PC-3 (cell line): ENCODE measurements at places on chromosomes 5 and 9. TPM values are rescaled to one million over a fixed set of nuclear protein-coding genes. Genes with fewer than 3 reads are reported as not detected.
A peak's percentile ranks its signal among the peaks of the same experiment; 100 is the strongest.

The RLN1 gene
- total RNA-seq: not detected in 2 replicates

GRCh38 chr5:139904816-139905661, 109.4 kb downstream of the PSD2 start:
- H3K4me3 ChIP-seq: no peak overlapping the region
- no peak for DNase-seq
- no peak overlapping the region for H3K27ac ChIP-seq
- no peaks in the 10 kb centered on the region for H3K4me1 ChIP-seq

- no peak overlapping the region for H3K4me3 ChIP-seq
- H3K36me3 ChIP-seq: no peaks in the 10 kb centered on the region
- no peak for DNase-seq
- no peak overlapping the region for H3K27ac ChIP-seq
These were observed 17.3 kb upstream of the LPCAT1 start for GRCh38 chr5:1540831-1541701.

DNA sequence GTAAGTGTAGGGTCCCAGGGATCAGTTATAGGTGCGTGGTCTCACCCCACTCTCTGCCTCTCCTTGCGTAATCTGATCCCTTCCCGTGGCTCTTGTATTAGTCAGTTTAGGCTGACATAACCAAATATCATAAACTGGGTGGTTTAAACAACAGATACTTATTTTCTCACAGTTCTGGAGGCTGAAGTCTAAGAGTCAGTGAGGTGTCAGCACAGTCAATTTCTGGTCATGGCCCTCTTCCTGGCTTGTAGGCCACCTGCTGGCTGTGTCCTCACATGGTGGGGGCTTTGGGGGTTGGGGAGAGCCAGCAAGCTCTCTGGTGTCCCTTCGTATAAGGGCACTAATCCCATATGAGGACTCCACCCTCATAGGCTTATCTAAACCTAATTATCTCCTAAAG, 32.3 kb downstream of the CARTPT start:
- no peak overlapping the region for H3K4me3 ChIP-seq
- no peak overlapping the region for H3K27ac ChIP-seq
- H3K36me3 ChIP-seq: no peaks in the 10 kb centered on the region
- peak; percentile 32 for DNase-seq
- H3K4me1 ChIP-seq: peaks cover 8% of the 10 kb centered on the region

DNA sequence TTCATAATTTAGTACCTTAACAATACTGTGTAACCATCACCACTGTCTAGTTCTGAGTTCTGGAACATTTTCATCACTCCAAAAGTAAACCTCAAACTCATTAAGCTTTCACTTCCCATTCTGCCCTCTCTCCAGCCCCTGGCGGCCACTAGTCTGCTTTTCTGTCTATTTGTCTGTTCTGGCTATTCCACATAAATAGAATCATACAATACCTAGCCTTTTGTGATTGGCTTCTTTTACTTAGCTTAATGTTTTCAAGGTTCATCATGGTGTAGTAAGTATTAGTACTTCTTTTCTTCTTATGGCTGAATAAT, 138.7 kb downstream of the RAPGEF6 start:
- no peaks in the 10 kb centered on the region for H3K4me1 ChIP-seq
- peaks cover 5% of the 10 kb centered on the region; the same call in 1 of the 2 replicates for H3K36me3 ChIP-seq
- no peaks in the 10 kb centered on the region for H3K27me3 ChIP-seq
- no peak for DNase-seq

The KIF3A gene
- total RNA-seq: 5.7 and 9.5 TPM in 2 replicates

DNA sequence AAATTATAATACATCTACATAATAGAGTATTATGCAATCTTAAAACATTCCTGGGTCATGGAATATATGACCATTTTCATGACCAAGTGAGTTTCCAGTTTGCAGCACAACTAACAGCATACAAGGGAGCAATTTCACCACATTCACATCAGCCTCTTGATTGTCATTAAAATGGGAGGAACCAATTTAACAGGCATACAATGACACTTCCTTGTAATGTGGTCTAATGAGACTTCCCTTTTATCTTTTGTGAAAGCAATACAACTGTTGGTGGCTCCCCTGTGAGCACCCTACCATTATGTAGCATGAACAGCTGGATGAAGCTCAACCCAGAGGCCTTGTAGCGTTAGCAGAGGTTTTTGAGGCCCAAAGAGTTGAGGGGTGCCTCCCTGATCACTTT, 13.6 kb upstream of the TMOD1 start:
- DNase-seq: no peak
- H3K4me3 ChIP-seq: no peak overlapping the region
- H3K36me3 ChIP-seq: no peaks in the 10 kb centered on the region
- no peaks in the 10 kb centered on the region for H3K27me3 ChIP-seq
- H3K27ac ChIP-seq: no peak overlapping the region
- H3K4me1 ChIP-seq: peaks cover 6% of the 10 kb centered on the region; the same call in 1 of the 2 replicates

GRCh38 chr9:110293248-110293647, 36.9 kb upstream of the TXN start:
- H3K4me1 ChIP-seq: no peaks in the 10 kb centered on the region
- DNase-seq: no peak
- no peak overlapping the region for H3K4me3 ChIP-seq
- H3K27ac ChIP-seq: no peak overlapping the region
- H3K27me3 ChIP-seq: no peaks in the 10 kb centered on the region

GRCh38 chr5:115673596-115673995, 47.8 kb upstream of the TMED7 start:
- DNase-seq: no peak
- no peaks in the 10 kb centered on the region for H3K36me3 ChIP-seq
- no peaks in the 10 kb centered on the region for H3K27me3 ChIP-seq
- no peak overlapping the region for H3K27ac ChIP-seq
- H3K4me1 ChIP-seq: no peaks in the 10 kb centered on the region

DNA sequence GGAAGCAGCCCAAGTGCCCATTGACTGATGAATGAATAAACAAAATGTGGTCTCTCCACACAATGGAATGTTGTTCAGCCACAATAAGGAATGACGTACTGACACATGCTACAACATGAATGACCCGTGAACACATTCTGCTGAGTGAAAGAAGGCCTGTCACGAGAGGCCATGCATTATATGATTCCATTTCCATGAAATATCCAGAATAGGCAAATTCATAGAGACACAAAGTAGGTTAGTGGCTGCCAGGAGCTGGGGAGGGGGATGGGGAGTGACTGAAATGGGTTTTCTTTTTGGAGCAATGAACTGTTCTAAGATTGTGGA, 41.4 kb downstream of the BICD2 start:
- H3K36me3 ChIP-seq: no peaks in the 10 kb centered on the region; the same call in 1 of the 2 replicates
- H3K4me1 ChIP-seq: no peaks in the 10 kb centered on the region
- H3K4me3 ChIP-seq: no peak overlapping the region

DNA sequence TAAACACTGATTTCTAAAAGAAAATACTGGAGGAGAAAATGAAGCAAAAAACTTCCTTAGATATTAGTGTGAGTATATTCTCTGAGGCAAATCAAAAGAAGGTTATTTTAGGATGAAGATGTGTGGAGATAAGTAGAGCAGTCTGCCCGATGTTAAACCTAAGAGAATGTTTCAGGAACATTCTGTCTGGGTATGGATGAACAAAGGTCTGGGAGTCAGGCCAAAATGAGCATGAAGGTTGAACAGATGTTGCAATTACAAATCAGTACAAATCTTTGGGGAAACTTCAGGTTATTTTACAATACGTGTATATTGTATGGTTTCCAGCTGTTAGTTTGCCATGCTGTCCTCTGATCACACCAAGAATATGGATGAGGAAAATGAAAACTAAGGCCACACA, 14.4 kb upstream of the CEP78 start:
- no peak overlapping the region for H3K4me3 ChIP-seq
- H3K4me1 ChIP-seq: no peaks in the 10 kb centered on the region
- H3K27ac ChIP-seq: no peak overlapping the region
- H3K36me3 ChIP-seq: no peaks in the 10 kb centered on the region
- no peaks in the 10 kb centered on the region for H3K27me3 ChIP-seq
- no peak for DNase-seq

The FAM169A gene
- 10.6 and 11.2 TPM in 2 replicates for total RNA-seq

DNA sequence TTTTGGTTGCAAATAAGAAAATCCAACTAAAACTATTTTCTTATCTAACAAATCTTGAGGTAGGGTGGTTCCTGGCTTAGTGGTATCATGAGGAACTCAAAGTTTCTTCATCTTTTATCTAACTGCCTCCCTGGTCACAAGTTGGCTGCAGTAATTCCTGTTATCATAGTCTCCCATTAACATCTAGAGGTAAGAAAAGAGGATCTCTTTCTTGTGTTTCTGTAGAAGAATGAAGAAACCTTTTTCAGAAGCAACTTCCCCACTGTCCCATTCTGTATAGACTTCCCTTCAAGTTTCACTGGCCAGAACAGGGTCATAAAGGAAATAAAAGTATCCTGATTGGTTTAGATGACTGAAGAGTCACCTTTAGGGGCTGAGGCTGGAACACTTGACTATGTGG, 81.8 kb upstream of the ELL2 start:
- H3K36me3 ChIP-seq: no peaks in the 10 kb centered on the region
- no peaks in the 10 kb centered on the region for H3K27me3 ChIP-seq
- H3K4me1 ChIP-seq: no peaks in the 10 kb centered on the region
- H3K27ac ChIP-seq: no peak overlapping the region

- H3K36me3 ChIP-seq: no peaks in the 10 kb centered on the region
- H3K27me3 ChIP-seq: no peaks in the 10 kb centered on the region
- H3K4me3 ChIP-seq: no peak overlapping the region
- H3K27ac ChIP-seq: no peak overlapping the region
- no peak for DNase-seq
- H3K4me1 ChIP-seq: peaks cover 6% of the 10 kb centered on the region; the same call in 1 of the 2 replicates
These were observed 203.3 kb downstream of the MEF2C start for GRCh38 chr5:88679638-88680037.

- no peaks in the 10 kb centered on the region for H3K36me3 ChIP-seq
- no peaks in the 10 kb centered on the region for H3K27me3 ChIP-seq
- no peak overlapping the region for H3K27ac ChIP-seq
- peak; percentile 26 for DNase-seq
- H3K4me1 ChIP-seq: peaks cover 29% of the 10 kb centered on the region
These were observed 51.7 kb downstream of the MED27 start for GRCh38 chr9:132027752-132028663.

The ALDH1B1 gene
- total RNA-seq: 28.6 and 29.0 TPM in 2 replicates

DNA sequence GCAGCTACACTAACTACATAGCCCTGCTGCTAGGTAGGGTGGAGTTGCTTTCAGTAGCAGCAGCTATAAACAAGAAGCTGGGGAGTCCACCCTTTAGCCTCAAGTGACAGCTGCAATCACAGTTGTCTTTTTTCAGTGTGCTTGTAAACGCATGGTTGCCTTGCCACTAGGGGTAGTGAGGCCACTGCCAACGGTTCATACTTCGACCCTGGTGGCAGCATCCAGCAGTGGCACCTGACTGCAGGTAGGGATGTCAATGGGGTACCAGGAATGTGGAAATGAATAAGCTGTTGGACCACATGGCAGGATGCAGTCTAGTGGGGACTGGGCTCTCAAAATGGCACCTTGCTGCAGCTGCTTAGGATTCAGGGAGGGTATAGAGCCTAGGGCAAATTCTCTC, 367.2 kb downstream of the RASEF start:
- no peaks in the 10 kb centered on the region for H3K27me3 ChIP-seq
- no peak for DNase-seq
- no peak overlapping the region for H3K27ac ChIP-seq
- H3K4me1 ChIP-seq: no peaks in the 10 kb centered on the region
- no peak overlapping the region for H3K4me3 ChIP-seq
- no peaks in the 10 kb centered on the region for H3K36me3 ChIP-seq

The ORM2 gene
- total RNA-seq: not detected in 2 replicates

- no peak overlapping the region for H3K27ac ChIP-seq
- H3K4me1 ChIP-seq: no peaks in the 10 kb centered on the region
- no peaks in the 10 kb centered on the region for H3K27me3 ChIP-seq
- H3K36me3 ChIP-seq: no peaks in the 10 kb centered on the region
These were observed 233.2 kb downstream of the FBXL17 start for GRCh38 chr5:108148715-108149139.

DNA sequence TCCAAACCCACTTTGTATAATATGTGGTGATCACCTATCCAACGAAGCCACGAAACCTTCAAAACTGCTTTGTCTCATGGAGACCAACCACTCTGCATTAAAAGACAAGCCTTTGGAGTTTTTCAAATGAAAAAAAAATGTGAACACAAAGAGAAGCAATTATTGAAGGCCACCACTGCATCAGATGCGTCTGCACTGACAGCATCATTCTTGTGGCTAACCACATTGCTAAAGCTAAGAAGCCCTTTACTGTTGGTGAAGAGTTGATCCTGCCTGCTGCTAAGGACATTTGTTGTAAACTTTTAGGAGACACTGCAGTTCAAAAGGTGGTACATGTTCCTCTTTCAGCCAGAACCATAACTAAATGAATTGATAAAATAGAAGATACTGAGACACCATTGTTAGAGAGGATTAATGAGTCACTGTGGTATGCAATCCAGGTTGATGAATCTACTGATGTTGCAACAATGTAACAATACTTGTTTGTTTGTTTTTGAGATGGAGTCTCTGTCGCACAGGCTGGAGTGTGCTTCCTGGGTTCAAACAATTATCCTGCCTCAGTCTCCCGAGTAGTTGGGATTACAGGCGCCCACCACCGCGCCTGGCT, 45.4 kb downstream of the TAF11L14 start:
- H3K27me3 ChIP-seq: no peaks in the 10 kb centered on the region
- peak overlapping the region; percentile 8 for H3K27ac ChIP-seq
- no peaks in the 10 kb centered on the region for H3K36me3 ChIP-seq
- peak; percentile 85 for DNase-seq
- peaks cover 15% of the 10 kb centered on the region for H3K4me1 ChIP-seq
